ENCODE measurements at places on chromosomes 6 and 20.

DNA sequence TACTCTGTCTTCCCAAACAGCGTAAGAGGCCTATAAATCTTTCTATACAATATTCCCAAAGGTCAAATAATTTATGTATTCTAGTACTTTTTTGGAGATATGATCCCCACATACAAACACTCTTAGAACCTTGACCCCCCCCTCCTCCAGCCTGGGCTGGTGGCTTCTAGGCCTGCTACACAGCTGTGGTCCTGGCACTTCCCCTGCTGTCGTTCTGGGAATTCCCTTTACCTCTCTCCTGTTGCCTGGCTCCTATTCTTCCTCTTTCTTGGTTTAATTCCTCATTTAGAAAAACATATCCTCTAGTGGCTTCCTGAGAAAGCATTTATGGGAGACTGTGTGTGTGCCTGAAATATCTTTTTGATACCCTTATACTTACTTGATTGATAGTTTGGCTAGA, 4.1 kb upstream of the TXLNB start:
- no peak for DNase-seq

DNA sequence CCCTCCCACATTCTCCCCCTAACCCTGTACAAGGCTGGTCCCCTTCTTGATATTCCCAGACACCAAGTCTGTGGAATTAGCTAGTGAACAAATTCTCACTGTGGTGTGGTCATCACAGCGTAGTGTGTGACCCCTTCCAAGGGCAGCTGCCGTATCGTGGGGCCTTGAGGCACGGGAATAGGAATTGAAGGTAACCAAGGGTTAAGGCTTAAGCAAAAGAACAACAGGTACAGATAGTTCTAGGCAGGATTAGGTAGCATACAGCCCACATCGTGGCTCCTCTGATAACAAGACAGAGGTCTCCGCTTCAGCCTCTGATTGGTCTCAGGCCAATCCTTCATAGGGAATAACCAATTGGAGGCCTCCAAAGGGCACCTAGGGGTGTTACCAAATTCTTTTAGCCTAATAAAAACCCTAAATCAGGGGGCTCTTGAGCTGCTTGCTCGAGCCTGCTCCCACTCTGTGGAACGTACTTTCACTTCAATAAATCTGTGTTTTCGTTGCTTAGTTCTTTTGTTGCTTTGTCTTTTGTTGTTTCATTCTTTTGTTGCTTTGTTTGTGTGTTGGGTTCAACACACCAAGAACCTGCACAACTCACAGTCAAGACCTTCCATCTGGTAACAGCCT, 64.7 kb downstream of the GPR6 start:
- DNase-seq = no peak

GRCh38 chr20:37388831-37389230, 42.9 kb downstream of the SRC start:
- DNase-seq = no peak

DNA sequence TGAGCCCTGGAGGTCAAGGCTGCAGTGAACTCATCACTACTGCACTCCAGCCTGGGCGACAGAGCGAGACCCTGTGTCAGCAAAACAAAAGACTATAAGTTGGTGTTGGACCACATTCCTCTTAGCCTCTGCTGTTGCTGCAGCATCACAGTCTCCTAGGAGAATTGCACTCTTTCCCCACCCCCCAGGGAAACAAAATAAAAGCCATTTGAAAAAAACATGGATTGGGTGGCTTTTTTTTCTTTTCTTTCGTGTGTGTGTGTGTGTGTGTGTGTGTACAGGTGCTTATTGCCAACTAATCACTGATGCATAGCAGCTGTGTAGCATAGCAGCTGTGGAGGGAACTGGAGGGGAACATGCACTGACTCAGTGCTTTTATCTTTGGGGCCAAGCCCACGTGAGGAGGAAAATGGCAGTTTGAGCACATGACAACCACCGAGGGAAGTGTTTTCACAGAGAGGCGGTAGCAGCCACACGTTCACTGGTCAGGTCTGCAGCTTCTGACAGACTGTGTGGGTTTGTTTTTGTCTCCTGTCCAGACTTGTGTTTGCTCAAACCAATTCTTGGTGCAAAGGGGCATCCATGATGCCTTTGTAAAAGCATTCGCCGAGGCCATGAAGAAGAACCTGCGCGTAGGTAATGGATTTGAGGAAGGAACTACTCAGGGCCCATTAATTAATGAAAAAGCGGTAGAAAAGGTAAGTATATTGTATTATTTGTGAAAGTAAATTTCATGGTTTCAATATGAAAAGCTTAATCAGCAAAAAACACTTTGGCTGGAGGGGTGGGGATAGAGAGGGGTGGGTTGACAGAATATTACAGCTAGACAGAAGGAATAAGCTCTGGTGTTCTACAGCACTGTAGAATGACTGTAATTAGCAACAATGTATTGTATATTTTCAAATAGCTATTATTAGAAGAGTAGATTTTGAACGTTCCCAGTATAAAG, 27.7 kb downstream of the ALDH5A1 start:
- peak; percentile 56 for DNase-seq

- no peak for DNase-seq
These were observed 82.8 kb downstream of the TCP11 start for GRCh38 chr6:35058358-35058675.
